ENCODE measurements at places on chromosomes 5 and 9. TPM values are rescaled to one million over a fixed set of nuclear protein-coding genes. Genes with fewer than 3 reads are reported as not detected.

The C7 gene
- not detected for total RNA-seq

The SLCO6A1 gene
- not detected for total RNA-seq

The RANBP3L gene
- total RNA-seq = not detected

The TAS2R1 gene
- total RNA-seq = not detected

The C9 gene
- not detected for total RNA-seq

The IGFBPL1 gene
- total RNA-seq = not detected

The OR1J2 gene
- total RNA-seq = not detected

The FGFR4 gene
- 3.0 TPM for total RNA-seq

The IL9 gene
- total RNA-seq = not detected

The ANKRD31 gene
- 0.86 TPM for total RNA-seq

The CDC37L1 gene
- 27.8 TPM for total RNA-seq

The CCNI2 gene
- total RNA-seq = 13.0 TPM

The CDHR2 gene
- total RNA-seq = 2.9 TPM

The EPB41L4B gene
- total RNA-seq = not detected

The ESM1 gene
- 0.99 TPM for total RNA-seq

The PRR16 gene
- not detected for total RNA-seq

The GARIN3 gene
- total RNA-seq = not detected

The SLC34A1 gene
- total RNA-seq = 0.11 TPM

The LRRC19 gene
- total RNA-seq = not detected

The FAM151B gene
- total RNA-seq = 0.47 TPM

The TPPP gene
- total RNA-seq = 0.97 TPM

The ZFP37 gene
- total RNA-seq = 2.9 TPM

The DNAI1 gene
- total RNA-seq = not detected

The CATSPER3 gene
- 0.94 TPM for total RNA-seq

The CBY3 gene
- total RNA-seq = 0.58 TPM

The TMEM215 gene
- total RNA-seq = not detected

The SH3TC2 gene
- total RNA-seq = not detected

The PALM2AKAP2 gene
- total RNA-seq = not detected

The VLDLR gene
- 0.50 TPM for total RNA-seq

The SH3GL2 gene
- total RNA-seq = not detected

The SEMA6A gene
- total RNA-seq = not detected

The PTGES gene
- total RNA-seq = not detected

The KCNV2 gene
- total RNA-seq = not detected

The CKMT2 gene
- total RNA-seq = not detected

The RANBP17 gene
- total RNA-seq = not detected

The RNF180 gene
- total RNA-seq = not detected

The MYOT gene
- not detected for total RNA-seq

The GPBP1 gene
- 137 TPM for total RNA-seq

The CDH18 gene
- total RNA-seq = not detected

The ZSWIM6 gene
- total RNA-seq = 11.3 TPM

The SLC1A1 gene
- 1.00 TPM for total RNA-seq
